ENCODE measurements at places on chromosomes 13 and 19.

GRCh38 chr19:17340302-17340870 is 3.0 kb downstream of the GTPBP3 start:
- no peak for DNase-seq

- DNase-seq = no peak
Measured at GRCh38 chr13:101979825-101980224, 422.0 kb downstream of the FGF14 start.

- no peak for DNase-seq
Measured at GRCh38 chr13:79401259-79402070, 4.6 kb downstream of the RBM26 start.

DNA sequence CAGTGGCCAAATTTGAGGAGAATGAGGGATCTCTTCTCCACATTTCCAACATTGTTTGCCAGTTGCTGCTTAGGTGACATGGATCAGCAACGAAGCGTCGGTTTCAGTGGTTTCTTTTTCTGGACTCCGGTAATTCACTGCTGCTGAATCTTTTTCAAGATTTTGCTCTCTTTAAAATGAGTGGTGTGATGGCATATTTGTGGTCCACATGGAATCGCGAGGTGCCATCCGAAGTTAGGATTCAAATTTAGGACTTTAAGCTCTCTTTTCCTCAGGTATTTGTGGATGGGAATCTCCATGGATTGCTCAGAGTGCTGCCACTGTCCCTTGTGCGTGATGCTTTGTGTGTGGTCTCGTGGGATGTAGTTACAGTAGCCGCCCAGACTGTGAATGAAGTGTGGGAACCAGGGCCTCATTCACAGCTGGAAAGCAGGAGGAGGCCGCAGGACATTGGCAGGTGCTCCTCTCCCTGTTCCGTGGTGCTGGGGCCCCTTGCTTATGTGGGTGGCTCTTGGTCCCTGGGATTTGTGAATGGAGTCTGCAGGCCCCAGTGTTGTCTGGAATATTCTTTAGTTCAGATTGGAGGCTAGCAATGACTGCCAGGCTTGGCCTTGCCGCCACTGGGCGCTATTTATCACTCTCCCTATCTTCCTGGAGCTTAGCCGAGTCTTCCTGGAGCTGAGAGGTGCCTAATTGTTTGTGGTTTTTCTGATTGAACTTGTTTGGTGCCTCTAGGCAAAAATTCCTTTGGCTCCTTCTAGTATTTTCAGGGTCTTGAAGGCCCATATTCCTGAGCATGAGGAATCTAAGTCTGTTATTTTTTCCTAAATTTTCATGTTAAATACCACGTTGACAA is 1.5 kb downstream of the ILF3 start:
- no peak for DNase-seq

GRCh38 chr19:18894254-18895037 is 1.5 kb downstream of the CERS1 start:
- no peak for DNase-seq

DNA sequence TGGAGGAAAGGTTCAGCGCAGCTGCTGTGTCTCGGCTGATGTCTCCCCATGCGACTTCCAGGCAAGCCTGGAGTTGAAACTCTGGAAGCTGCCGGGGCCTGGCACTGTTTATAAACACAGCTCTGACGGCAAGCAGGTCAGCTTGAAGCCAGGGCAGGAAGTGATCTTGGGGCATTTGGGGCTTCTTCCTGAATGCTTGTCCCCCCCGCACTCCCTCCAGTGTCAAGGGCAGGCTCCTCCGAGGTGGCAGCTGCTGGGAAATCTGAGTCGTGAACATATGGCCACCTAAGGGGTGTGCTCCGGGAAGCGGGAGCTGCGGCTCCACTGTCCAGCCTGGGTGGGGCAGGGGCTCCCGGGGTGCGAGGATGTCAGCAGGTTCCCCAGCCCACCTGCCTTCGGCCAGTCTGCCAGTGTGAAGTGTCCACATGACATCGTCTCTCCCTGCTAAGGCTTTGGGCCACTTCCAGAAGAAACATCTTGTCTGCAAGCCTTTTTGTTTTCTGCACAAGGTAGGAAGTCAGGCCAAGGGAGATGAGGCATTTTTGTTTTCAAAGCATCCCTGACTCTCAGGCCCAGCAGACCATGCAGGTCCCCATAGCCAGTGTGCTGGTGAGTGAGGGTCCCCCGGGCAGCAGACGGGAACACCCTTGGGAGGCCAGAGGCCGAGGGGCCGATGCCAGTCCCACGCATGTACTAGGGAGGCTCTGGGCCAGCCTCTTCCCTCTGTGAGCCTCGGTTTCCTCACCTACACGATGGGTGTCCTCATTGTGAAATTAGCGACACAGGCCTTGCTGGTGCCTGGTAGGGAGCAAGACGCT is 2.7 kb downstream of the PIAS4 start:
- DNase-seq = no peak

DNA sequence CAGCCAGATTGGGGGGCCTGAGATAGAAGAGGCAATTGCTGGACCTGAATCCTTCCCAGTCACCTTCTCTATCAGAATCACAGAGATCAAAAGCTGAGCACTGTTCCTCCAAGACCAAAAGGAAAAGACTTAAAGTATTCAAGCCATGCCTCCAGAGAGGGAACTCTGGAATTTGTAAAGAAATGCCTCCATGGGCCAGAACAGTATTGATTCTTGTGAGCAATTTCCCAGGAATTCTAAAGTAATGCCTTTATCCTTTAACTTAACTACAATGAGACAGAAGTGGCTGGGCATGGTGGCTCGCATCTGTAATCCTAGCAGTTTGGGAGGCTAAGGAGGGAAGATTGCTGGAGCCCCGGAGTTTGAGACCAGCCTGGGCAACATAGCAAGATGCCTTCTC is 148.8 kb downstream of the FLT1 start:
- DNase-seq = no peak

GRCh38 chr13:113722921-113723320 is 36.1 kb upstream of the TMEM255B start:
- no peak for DNase-seq

- no peak for DNase-seq
Measured at GRCh38 chr13:73608711-73609485, 525.3 kb downstream of the KLF12 start.

All from stimulated activated CD4-positive, alpha-beta T cell treated with anti-CD3 and anti-CD28 coated beads, TNF-alpha, amount 100 ng/mL, for 4 hours (primary cell).